Activated T-helper 9 cell treated with anti-CD3 and anti-CD28 coated beads, Interleukin-2, amount 50 U/mL, for 16 hours (primary cell): ENCODE measurements at places on chromosomes 2 and 18.

- DNase-seq: no peak
Measured at GRCh38 chr2:166140475-166140874, 12.7 kb upstream of the SCN1A start.

DNA sequence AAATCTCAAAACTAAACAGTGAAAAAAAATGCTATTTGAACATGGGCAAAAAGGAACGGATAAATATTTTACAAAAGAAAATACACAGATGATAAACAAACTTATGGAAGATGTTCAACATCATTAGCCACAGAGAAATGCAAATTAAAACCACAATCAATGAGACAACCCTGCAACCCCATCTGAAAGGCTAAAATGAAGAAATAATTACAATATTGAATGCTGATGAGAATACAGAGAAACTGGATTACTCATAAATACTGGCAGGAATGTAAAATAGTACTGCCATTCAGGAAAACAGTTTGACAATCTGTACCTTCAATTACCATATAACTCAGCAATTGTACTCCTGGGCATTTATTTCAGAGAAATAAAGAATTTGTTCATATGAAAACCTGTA lies 193.1 kb upstream of the UBE2E3 start:
- DNase-seq: no peak

DNA sequence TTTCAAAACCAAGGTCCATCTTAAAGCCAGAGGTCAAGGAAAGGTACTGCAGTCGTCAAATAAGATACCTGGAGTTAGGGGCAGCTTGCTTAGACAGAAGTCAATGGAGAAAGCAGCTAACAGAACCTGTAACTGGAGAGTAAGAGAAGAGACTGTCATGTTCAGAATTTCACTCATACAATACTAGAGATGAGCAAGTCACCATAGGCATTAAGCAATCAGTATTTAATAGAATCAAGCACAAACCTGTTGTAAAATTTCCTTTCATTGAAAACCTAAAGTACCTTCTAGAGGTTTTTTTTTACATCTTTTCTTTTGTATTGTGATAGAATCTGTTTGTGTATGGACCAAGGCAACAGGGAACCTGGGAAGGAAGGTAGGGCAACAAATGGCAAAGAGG lies 183.4 kb upstream of the ERBB4 start:
- DNase-seq: no peak

DNA sequence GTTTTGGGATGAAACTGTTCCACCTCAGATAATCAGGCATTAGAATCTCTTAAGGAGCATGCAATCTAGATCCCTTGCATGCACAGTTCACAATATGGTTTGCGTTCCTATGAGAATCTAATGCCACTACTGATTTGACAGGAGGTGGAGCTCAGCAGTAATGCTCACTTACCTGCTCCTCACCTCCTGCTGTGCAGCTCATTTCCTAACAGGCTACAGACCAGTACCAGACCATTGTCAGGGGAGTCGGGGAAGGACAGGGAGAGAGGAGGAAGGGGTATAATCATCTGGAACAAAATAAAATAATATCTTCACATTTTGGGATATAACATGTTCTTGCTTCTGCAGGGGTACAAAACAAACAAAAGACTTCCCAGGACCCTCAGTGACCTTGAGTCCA lies 532.0 kb upstream of the FSHR start:
- DNase-seq: no peak

GRCh38 chr2:238502088-238502810 lies 75.5 kb downstream of the ASB1 start:
- DNase-seq: no peak

DNA sequence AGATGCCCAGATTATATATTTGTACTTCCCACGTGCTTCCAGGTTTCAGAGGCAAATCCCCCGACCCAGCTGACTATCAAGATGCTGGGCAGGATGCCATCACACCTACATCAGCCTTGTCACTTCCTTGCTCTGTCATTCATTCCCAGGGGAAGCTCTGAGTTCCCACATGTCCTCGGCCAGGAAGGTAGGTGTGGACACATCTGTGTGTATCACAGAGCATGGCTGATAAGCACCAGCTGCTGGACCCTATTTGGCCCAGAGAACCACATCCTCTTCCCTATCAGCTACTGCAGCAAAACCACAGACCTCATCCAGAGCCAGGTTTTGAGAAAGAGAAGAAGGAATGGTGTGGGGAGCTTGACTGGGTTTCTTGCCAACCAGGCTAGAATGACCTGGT lies 31.9 kb upstream of the ITGA6 start:
- DNase-seq: no peak

DNA sequence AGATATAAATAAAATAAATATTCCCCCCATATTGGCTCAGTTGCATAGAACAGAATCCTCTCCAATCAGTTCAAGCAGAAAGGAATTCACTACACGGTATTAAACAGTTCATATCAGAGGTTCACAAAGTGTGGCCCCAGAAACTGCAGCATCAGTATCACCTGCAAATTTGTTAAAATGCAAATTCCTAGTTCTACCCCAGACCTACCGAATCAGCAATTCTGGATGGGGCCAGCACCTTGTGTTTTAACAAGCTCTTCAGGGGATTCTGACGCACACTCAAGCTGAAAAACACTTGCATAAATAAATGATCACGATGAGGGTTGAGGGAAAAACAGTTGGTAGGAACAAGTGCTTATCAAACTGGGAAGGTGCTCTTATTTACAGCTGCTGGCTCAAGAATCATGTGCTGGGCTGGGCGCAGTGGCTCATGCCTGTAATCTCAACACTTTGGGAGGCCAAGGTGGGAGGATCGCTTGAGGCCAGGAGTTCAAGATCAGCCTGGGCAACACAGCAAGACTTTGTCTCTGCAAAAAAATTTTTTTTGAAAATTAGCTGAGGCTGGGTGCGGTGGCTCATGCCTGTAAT lies 6.4 kb downstream of the GTF3C2 start:
- no peak for DNase-seq

DNA sequence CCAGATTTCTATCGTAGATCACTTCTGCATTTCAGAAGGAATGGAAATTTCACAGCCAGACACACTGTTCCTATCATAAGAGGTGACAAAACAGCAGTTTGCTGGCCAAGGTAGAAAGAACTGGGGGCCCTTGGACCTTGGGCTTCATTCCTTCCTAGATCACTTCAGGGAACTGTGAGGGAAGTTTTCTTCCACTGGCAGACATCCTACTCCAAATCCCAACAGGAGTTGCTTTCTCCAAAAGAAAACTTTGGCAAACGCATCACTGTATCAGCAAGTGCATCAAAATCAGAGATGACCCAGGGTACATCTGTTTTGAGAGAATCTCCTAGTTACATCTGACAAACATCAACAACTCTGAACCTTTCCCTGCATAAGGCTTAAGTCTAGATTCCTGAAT lies 348.4 kb upstream of the KLHL29 start:
- DNase-seq: no peak

- DNase-seq: no peak
Measured at GRCh38 chr2:3065928-3066327, 311.7 kb downstream of the EIPR1 start.

DNA sequence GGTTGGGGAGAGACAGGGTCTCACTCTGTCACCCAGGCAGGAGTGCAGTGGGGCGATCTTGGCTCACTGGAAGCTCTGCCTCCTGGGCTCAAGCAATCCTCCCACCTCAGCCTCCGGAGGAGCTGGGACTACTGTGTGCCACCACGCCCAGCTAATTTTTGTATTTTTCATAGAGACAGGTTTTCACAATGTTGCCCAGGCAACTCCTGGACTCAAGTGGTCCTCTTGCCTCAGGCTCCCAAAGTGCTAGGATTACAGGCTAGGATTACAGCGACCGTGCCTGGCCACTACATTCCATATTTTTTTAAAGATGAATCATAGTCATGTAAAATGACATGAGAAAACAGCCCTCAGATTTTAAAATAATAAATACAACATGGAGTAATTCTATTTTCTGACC lies 32.3 kb downstream of the CWC22 start:
- no peak for DNase-seq

GRCh38 chr2:42979870-42980763 lies 187.7 kb upstream of the HAAO start:
- DNase-seq: no peak

DNA sequence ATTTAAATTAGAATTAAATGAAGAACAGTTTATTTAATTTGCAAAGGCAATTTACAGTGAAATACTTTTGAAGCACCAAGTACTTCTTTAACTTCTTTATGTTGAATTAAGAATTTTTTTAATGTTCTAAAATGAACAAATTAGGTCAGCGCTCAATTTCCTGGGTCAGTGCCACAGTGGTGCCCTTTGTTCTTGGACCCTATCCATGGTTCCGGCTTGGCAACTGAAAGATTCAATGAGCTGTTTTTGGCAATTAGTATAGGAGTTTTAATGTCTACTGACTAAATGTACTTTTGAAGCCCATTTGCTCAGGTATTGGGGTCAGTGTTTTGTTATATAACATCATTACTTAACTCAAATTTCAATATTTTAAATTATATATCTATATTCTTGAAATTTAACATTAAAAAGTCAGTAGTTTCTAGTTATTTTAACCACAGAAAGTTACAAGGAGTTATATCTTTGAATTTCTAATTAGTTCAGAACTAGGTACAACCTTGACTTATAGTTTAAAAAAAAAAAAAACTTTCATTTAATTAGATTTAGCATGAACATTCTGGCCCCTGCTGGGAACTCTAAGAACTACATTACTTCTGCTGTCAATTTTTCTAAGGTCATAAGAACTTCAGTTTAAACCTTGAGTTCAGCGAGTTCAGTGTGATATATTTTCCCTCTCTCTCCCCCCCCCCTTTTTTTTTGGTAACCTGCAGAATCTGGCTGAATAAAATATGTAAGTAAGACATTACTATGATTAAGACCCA lies 7.6 kb upstream of the MSTN start:
- DNase-seq: no peak

- DNase-seq: no peak
Measured at GRCh38 chr2:32697156-32697555, 69.3 kb downstream of the TTC27 start.

GRCh38 chr2:158315803-158316414 lies 140.6 kb downstream of the CCDC148 start:
- no peak for DNase-seq

- no peak for DNase-seq
Measured at GRCh38 chr2:45085487-45085886, 76.2 kb upstream of the SIX2 start.

GRCh38 chr2:119389615-119390306 lies 23.0 kb downstream of the DBI start:
- no peak for DNase-seq
